GM23248 (cell line): ENCODE measurements at places on chromosomes 7 and 10. TPM values are rescaled to one million over a fixed set of nuclear protein-coding genes. Genes with fewer than 3 reads are reported as not detected.

TRIL gene
- 0.32 and 0.38 TPM in 2 replicates for total RNA-seq

TSPAN12 gene
- total RNA-seq: under 0.01 and 2.0 TPM in 2 replicates

DNA sequence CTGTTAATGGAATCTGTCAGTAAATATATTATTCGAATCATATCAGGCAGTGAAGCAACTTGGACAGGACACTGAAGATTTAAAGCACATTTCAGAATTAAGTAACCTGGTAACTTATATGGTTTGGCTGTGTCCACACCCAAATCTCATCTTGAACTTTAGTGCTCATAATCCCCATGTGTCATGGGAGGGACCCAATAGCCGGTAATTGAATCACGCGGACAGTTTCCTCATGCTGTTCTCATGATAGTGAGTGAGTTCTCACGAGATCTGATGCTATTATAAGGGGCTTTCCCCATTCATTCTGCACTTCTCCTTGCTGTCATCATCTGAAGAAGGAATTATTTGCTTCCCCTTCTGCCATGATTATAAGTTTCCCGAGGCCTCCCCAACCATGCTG, 83.2 kb upstream of the COL1A2 start:
- no peak overlapping the region for H3K27ac ChIP-seq
- DNase-seq: no peak
- H3K27me3 ChIP-seq: no peaks in the 10 kb centered on the region
- H3K4me1 ChIP-seq: peaks cover 25% of the 10 kb centered on the region

- H3K4me1 ChIP-seq: peaks cover 8% of the 10 kb centered on the region
- 0 out of 2 replicates have a peak, but pooled peaks cover 3% of the 10 kb centered on the region for H3K36me3 ChIP-seq
- no peak overlapping the region for H3K4me3 ChIP-seq
- no peaks in the 10 kb centered on the region for H3K27me3 ChIP-seq
Observed at GRCh38 chr7:47314248-47314647, 267.7 kb downstream of the TNS3 start.

DNA sequence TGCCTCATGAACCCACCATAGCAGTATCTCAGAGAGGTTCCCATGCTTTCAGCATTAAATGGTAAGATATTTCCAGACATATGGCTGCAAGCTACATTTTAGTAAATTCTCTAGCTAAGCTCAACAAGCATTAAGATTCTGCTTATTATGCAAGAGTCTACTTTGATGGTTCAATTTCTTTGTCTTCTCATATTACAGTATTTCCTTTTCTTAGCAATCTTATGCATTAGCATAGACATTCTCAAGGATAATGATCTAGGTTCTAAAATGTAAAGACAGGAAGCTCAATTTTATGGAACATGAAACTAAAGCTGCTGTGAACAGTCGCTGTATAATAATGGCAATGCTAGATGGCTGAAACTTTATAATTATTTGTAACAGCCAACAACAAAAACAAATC, 39.2 kb downstream of the MEOX2 start:
- H3K4me3 ChIP-seq: no peak overlapping the region
- H3K4me1 ChIP-seq: no peaks in the 10 kb centered on the region
- H3K36me3 ChIP-seq: no peaks in the 10 kb centered on the region
